Memory B cell (primary cell): ENCODE measurements at places on chromosomes 6 and 20.

GRCh38 chr20:48008850-48009515 lies 223.7 kb upstream of the SULF2 start:
- DNase-seq: no peak

- no peak for DNase-seq
Observed at GRCh38 chr20:47956268-47956995, 171.2 kb upstream of the SULF2 start.

GRCh38 chr6:79463621-79464050 lies 73.6 kb downstream of the LCA5 start:
- no peak for DNase-seq

DNA sequence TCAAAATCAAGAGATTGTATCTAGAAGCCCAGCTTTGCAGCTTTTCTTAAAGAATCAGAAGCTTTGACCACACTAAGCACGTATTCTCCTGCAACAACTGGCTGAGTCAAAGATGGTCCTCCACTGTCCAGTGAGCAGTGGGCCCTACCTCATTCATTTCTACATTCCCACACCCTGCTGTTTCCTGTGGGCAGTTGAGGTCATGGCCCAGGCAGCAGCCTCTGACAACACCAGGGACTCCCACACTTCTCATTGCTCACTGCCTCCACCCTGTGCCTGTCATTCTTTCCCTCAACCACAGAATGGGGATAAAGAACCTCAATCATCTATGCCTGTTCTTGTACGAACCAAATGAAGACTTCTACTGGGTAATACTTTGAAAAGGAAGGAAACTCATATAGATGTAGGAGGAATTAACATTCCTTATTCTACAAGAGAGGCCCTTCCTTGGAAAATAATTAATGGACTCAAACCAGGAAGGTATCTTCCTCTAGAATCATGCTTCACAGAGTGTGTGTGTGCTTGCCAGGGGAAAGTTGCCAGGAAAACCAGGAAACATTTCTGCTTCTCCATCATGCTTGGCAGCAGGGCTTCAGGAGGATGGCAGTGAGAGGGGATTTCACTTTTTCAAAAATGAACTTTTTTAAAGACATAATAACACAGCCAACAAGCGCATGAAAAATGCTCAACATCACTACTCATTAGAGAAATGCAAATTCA lies 191.7 kb upstream of the RIN2 start:
- DNase-seq: no peak

GRCh38 chr20:59664421-59664941 lies 60.1 kb downstream of the PHACTR3 start:
- DNase-seq: no peak

- DNase-seq: no peak
Observed at GRCh38 chr6:158496700-158497099, 63.2 kb upstream of the TMEM181 start.

- no peak for DNase-seq
Observed at GRCh38 chr6:127464161-127464880, 5.1 kb upstream of the KIAA0408 start.
